ENCODE measurements at places on chromosomes 3 and 15.

DNA sequence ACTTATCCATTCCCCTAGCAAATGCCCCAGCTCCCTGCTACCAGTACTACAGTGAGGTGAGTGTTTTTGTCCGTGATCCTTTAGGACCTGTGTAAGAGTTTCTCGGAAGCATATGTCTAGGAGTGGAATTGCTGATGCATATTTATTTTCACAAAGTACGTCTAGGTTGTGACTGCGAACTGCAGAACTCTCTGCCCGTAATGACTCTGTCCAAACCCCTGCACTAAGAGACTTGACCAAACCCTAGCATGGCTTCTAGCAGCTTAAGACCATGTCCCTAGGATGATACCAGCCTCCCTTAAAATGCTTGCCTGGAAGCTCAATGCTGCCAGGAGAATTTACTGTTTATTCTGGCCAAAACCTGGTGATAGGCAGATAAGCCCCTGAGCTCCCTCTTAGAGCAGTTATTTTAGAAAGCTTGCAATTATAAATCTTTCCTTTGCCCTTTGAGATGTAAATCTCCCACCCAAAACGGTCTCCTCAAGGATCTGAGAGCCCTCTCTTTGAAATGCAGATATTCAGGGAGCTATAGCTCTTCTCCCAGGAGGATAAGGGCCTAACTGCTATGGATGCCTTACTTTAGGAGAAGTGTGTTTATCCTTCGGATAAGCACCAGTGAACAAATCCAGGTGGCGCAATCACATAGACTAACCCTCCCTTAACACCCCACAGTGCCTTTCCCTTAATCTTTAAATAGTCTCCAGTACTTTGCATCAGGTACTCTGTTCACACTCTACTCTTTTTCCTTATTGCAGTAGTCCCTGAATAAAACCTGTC, 14.7 kb upstream of the CA12 start:
- no peak for DNase-seq

GRCh38 chr15:28919679-28920655, 34.2 kb downstream of the APBA2 start:
- DNase-seq, result no peak

GRCh38 chr3:120424506-120424905, 26.3 kb downstream of the FSTL1 start:
- no peak for DNase-seq

- DNase-seq, result no peak
These were observed 31.0 kb downstream of the ACAP2 start for GRCh38 chr3:195411836-195412235.

DNA sequence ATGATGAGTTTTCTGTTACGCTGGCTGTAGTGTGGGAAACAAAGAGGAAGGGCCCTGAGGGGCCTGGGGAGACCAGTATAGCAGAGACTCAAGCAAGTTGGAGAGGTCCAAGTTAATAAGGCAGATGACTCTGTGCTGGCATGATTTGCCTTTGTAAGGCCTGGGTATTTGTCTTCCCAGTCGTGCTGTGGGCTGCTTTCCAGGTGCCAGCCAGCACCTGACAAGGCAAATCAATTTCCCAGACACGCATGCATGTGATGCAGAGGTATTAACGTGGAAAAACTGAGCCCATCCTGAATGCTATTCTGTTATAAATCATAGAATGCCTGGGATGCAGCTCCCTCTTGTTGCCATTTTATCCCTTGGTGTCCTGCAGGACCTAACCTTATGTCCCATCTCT, 175.6 kb downstream of the MFSD1 start:
- DNase-seq, result no peak

- peak; percentile 40 for DNase-seq
These were observed 68.4 kb downstream of the CRTC3 start for GRCh38 chr15:90598031-90598577.

GRCh38 chr3:127385540-127385870, 97.7 kb upstream of the PRR20G start:
- DNase-seq, result no peak

GRCh38 chr3:190288836-190289235, 33.4 kb downstream of the CLDN1 start:
- DNase-seq, result no peak

GRCh38 chr15:70742928-70743327, 20.4 kb downstream of the UACA start:
- DNase-seq, result no peak

- DNase-seq, result no peak
These were observed 502.2 kb downstream of the PDCD6IP start for GRCh38 chr3:34300621-34301020.

- DNase-seq, result peak; percentile 1
These were observed 48.3 kb upstream of the CPNE4 start for GRCh38 chr3:132083159-132083558.

- peak; percentile 55 for DNase-seq
These were observed 37.8 kb upstream of the SPTSSB start for GRCh38 chr3:161409069-161409468.

DNA sequence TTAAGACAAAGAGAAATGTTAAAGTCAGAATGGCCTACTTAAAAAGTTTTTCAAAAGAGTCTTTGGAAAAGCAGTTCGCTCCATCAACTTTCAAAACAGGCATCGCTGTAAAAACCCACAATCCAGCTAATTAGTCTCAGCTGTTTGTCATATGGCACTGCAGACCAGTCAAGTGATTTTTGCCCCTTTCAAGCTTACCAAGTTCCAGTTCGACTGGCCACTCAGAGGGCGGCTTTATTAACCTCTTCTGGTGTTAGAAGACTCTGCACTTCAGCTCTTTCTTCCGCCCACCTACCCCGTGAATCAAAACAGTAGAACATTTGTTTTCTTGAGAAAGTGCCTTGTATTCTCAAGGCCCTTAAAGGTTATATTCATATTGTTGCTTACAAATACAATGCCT, 19.3 kb downstream of the RAB27A start:
- DNase-seq, result no peak

DNA sequence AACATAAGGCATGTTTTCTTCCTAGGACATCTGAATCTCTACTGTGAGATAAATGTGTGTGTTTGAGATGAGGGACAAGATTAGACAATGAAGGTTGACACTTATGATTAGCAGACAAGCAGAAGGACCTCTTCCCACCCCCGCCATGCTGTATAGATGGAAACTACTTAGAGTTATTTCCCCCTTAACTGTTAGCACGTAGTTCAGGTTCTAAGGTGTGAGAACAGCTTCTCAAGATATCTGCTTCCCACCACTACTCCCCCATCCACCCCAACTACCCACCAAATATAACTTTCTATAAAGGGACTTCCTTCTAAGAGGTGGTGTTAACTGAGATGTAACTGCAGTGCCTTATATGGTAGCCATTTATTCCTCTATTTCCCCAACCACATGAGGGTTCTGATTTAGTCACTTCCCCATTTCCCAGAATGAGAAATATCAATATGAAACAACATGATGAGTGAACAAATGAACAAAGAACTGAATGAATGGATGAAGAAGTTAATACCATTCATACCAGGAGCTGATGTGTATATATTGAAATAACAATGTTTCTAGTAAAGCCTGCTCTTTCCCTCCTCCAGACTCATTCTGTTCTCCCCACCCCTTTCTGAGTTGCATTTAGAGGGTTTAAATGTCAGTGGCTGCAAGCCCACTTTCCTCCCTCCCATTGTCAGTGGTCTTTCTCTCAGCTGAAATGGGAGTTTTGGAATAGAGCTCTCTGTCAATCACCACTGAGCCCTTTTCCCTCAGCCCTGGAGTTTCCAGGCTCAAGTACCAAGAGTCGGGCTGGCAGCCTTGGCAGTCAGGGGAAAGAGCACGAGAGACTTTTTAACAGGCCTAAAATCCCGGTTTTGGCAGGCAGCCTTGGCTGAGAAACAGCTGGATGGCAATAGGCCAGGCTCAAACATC, 7.7 kb upstream of the RFTN1 start:
- DNase-seq, result no peak

All from HepG2 (cell line).